ENCODE measurements at places on chromosomes 16 and 17.

GRCh38 chr16:1871974-1872635 is at the start of gene MEIOB:
TSS of gene MEIOB (minus strand) at chr16:1872164. CDS start at chr16:1868175, 3,989 bp downstream.
- DNase-seq, result peak; percentile 71

DNA sequence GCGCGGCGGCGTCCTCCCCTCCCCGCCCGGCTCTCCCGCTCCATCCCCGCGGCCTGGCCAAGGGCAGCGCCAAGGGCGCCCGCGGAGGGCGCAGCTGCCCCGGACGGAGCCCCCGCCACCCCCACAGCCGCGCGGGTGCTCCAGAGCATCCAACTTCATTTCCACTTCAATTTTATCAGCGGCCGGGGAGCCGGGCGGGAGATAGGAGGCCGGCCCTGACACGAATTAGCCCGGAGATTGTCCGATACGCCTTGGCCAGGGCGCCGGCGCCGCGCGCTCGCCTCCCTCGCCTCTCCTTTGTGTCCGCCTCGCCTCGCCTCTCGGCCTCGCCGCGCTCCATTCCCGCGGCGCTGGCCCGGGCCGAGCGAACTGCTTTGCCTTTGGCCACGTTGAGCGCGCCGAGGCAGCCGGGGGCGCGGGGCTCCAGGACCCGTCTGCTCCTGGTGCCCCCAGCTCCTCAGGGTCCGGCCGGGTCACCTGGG is 129.1 kb upstream of the LHX1 start:
- peak; percentile 37 for DNase-seq

DNA sequence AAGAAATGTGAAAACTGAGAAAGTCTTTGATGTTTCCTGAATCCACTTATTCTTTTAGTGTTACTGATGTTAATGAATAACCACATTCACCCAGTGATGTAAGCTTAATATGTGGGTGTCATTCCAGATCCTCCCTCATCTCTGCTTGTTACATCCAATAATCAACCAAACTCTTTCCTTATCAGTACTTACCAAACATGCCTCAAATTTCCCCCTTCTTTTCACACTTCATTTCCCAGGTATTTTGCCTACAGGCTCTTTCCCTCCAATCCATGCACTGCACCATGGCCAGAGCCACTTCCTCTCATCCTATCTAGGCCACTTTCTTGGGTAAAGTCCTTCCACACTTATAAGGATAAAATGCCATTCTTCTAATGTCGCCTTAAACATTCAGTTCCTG is 451.5 kb downstream of the NPIPA7 start:
- DNase-seq, result no peak

- peak; percentile 59 for DNase-seq
Observed at GRCh38 chr17:42819939-42820535, 4.0 kb downstream of the BECN1 start.

GRCh38 chr17:67992548-67993152 is 3.6 kb downstream of the C17orf58 start:
- no peak for DNase-seq

DNA sequence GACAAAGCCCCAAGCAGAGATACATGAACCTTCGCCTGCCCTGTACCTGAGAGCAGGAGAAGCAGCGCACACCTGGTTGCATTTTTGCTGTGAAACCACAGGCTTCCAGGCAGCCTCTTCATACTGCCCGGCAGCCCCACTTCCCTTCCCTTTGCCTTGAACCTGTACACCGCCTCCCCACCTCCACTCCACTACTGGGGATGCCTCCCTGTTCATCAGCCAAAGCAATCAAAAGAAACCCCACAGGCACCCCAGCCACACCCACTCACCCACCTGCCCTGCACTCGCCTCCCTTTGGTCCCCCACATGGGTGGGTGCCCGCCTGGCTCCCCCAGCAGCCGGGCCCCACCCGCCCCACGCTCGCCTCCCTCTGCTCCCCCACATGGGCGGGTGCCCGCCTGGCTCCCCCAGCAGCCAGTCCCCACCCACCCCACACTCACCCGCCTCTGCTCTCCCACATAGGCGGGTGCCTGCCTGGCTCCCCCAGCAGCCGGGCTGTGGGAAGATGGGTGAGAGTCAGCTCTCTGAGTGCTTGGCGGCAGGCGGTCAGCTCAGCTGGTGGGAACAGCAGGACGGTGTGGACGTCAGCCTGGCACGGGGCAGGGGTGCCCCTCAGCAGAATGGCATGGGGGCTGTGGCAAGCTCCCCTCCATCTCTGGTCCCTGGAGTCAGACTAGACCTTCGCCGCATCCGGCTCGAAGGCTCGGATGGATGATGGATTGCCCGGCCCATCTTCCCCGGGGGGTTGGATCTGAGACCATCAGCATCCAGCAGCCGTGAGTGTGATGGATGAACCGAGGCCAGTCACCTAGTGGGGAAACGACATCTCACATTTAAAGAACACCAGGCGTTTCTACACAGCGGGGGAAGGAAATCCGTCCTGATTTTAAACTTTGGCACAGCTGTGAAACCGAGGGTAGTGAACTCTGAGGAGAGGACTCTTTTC is 135.6 kb downstream of the BANP start:
- no peak for DNase-seq

DNA sequence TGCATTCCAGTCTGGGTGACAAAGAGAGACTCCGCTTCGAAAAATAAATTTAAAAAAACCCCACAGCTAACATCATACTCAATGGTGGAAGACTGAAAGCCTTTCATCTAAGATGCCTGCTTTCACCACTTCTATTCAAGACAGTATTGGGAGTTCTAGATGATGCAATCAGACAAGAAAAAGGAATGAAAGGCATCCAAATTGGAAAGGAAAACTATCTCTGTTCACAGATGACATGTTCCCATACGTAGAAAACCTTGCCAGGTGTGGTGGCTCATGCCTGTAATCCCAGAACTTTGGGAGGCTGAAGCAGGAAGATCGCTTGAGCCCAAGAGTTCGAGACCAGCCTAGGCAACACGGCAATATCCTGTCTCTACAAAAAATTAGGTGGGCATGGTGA is 31.1 kb downstream of the RANBP10 start:
- no peak for DNase-seq

DNA sequence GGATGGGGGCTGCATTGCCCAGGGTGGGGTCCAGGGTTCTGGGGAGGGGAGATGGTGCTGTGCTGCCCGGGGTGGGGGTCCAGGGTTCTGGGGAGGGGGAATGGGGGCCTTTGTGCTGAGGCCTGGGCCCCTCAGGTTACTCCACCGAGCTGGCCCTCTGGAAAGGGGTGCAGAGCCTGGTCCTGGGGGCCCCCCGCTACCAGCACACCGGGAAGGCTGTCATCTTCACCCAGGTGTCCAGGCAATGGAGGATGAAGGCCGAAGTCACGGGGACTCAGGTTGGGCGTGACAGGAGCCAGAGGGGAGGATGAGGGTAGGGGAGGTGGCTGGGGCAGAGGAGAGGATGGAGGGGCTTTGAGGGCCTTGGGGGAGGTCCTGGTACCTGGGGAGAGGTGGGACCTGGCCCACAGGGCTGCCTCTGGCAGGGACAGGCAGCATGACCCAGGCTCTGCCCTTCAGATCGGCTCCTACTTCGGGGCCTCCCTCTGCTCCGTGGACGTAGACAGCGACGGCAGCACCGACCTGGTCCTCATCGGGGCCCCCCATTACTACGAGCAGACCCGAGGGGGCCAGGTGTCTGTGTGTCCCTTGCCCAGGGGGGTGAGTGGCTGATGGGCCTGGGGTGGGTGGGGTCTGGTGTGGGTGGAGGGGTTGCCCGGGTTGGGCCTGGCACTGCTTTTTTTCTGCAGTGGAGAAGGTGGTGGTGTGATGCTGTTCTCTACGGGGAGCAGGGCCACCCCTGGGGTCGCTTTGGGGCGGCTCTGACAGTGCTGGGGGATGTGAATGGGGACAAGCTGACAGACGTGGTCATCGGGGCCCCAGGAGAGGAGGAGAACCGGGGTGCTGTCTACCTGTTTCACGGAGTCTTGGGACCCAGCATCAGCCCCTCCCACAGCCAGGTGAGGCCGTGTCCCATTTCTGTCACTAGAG is 7.8 kb downstream of the ITGAX start:
- no peak for DNase-seq

GRCh38 chr16:57152096-57153093 is 33.4 kb downstream of the PSME3IP1 start:
- no peak for DNase-seq

DNA sequence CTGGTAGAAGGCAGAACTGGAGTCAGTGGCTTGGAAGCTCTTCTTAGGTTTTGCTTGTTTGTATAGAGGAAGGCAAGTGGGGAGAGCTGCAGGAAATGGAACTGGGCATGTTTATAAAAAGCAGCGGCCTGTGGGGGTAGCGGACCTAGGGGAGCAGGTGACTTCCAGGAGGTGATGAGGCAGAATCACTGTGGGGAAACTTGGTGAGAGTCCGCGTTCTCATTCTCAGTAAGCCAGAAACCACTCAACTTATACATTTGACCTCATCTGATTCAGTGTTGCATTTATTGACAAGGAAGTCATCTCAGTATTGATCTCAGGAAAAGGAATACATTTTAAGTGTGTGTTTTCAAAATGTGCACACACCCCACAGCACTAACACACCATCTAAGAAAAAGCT is 299.8 kb downstream of the CNTNAP4 start:
- DNase-seq, result no peak

DNA sequence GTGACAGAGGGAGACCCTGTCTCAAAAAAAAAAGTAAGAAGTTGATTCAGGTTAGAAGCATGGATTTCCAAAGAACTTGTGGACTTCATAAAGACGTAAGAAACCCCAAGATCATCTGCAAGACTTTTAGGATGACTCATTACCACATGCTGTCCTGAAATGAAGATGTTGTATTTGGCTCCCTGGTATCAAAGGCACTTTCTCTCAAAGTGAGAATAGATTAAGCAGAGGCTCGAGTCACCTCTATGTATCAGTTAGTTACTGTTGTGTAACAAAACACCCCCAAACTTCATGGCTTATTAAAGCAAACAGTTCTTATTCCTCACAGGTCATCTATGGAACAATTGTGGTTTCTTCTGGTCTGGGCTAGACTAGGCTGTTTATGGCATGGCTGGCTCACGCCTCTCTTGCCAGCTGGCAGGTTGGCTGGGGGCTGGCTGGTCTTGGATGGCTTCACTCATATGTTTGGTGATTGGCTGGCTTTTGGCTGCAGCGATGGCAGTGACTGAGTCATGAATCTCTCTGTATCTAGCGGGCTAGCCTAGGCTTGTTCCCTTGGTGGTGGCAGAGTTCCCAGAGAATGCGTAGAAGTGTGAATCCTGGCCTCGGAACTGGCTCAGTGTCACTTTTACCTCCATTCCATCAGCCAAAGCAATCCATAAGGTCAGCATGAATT is 60.4 kb upstream of the MSI2 start:
- DNase-seq, result no peak

DNA sequence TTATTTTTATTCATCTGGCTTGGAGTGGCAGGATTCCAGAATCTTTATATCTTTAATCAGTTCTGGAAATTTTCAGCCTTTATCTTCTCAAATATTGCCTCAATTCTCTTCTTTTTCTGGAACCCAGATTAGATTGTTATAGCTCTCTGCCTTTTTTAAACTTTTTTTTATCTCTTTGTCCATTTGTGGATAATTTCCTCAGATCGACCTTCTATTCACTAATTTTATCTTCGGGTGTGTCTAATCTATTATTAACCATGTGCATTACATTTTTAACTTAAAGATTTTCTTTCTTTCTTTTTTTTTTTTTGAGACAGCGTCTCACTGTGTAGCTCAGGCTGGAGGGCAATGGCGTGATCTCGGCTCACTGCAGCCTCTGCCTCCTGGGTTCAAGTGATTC is 5.2 kb upstream of the ZFP90 start:
- no peak for DNase-seq

- no peak for DNase-seq
Observed at GRCh38 chr17:41428591-41429291, 4.4 kb upstream of the KRT37 start.

DNA sequence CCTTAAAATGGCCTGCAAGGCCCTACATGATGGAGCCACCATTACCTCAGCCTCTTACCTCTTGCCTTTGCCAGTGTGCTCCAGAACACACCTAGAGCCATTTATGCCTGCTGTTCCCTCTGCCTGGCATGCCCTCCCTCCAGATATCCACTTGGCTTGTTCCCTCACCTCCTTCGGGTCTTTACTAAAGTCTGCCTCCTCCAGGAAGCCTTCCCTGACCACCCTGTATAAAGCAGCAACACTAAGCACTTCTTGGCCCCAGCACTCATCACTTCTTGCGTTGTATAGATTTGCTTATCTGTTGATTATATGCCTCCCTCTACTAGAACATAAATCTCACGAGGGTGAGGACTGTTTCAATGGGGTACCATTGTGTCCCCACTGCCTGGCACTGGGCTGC is 25.3 kb downstream of the ANKRD40 start:
- no peak for DNase-seq

DNA sequence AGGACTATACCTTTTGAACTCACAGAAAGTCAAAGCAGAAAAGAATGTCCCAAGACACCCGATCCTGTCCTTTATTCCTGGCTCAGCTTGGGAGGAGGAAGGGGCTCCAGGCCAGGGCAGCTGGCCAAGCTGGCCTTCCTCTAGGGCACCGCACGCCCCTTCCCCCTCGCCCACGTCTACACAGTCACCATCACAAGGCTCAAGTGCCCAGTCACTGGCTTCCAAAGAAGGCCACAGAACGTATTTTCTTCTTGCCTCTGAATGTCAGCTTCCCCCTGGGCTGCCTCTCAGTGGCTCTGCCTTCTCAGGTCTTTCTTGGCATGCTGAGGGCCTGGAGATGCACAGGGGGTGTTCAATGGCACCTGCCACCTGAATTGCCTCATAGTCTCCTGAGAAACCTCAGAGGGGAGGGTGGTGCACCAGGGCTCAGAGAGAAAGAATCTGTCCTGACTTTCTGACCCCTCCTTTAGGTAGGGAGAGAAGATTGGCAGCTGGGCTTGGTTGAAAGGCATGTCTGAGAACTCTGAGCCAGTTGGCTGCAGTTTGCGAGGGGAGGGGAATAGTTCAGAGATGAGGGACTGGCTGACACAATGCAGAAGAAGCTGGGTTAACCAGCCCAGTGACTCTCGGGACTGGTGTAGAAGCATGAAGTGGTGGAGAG is 2.1 kb downstream of the DHRS11 start:
- DNase-seq, result no peak

GRCh38 chr16:61611847-61612491 is 424.3 kb downstream of the CDH8 start:
- no peak for DNase-seq

GRCh38 chr16:1643521-1643920 is 31.4 kb downstream of the CRAMP1 start:
- DNase-seq, result no peak

GRCh38 chr17:59466946-59467801 is 98.2 kb upstream of the DHX40 start:
- DNase-seq, result no peak

GRCh38 chr17:3896108-3896967 is 3.5 kb upstream of the CAMKK1 start:
- DNase-seq, result no peak
